ENCODE measurements at places on chromosomes 11 and 22.
A peak's percentile ranks its signal among the peaks of the same experiment; 100 is the strongest.

GRCh38 chr11:113272927-113273615 is 41.3 kb upstream of the TTC12 start:
- no peak for DNase-seq

DNA sequence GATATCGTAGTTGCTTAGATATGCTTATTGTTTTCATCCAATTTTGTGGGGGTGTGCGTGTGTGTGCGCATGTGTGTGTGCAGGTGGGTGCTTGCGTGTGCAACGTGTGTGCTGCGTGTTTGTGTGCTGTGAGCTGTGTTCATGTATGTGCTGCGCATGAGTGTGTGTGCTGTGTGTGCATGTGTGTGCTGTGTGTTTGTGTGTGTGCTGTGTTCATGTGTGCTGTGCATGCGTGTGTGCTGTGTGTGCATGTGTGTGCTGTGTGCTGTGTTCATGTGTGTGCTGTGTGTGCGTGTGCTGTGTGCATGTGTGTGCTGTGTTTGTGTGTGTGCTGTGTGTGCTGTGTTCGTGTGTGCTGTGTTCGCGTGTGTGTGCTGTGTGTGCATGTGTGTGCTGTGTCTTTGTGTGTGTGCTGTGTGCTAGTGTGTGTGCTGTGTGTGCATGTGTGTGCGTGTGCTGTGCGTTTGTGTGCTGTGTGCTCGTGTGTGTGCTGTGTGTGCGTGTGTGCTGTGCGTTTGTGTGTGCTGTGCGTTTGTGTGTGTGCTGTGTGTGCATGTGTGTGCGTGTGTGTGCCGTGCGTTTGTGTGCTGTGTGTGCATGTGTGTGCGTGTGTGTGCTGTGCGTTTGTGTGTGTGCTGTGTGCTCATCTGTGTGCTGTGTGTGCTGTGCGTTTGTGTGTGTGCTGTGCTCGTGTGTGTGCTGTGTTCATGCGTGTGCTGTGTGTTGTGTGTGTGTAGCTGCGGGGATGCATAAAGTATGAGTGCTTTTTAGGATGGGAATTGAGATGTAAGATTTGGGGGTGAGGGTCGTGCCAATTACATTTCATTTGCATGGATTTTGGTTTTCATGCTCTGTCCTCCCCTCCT is 7.6 kb downstream of the IGF2 start:
- DNase-seq, result no peak

DNA sequence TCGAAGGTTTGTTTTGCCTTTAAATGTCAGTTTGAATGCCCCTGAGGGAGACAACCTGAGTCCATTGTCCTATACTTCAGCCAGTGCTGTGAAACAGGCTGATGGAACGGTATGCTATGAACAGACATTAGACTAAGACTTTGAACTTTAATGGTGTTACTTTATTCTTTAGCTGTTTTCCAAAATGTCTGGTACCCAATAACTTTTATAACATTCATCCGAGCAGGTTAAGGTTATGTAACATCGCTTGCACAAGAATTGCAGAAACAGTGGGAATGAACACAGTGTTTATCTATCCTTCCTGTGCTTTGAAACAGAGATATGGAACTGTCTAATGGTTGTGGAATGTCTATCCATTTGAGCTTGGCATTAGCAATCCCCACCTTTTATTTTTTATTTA is 12.5 kb upstream of the PTS start:
- no peak for DNase-seq

DNA sequence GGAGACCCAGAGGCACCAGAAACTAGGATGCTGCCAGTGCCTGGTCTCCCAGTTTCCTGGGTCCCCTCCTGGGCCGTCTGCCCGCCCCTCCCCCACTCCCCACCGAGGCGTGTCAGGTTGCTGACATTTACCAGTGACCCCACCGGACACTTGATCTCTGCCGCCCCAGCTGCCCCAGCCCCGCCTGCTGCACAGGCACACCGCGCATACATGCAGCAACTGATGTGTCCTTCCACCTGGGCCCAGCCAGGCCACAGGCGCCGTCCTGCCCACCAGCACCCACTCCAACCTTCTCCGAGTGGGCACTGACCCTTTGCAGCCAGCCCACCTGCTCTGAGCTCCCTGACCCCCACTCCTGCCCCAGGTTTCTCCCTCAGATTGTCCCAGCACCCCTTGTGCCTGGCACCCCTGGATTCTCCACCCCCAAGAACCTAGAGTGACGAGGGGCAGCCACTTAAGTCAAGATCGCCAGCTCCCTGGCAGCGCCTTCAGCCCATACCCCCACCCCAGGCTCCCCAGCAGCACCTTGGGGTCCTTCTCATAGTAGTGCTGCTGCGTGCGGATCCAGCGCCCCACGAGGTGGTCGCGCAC is 548 bp downstream of the PYGM start:
- no peak for DNase-seq

GRCh38 chr11:113628912-113629311 is 77.2 kb downstream of the TMPRSS5 start:
- no peak for DNase-seq

DNA sequence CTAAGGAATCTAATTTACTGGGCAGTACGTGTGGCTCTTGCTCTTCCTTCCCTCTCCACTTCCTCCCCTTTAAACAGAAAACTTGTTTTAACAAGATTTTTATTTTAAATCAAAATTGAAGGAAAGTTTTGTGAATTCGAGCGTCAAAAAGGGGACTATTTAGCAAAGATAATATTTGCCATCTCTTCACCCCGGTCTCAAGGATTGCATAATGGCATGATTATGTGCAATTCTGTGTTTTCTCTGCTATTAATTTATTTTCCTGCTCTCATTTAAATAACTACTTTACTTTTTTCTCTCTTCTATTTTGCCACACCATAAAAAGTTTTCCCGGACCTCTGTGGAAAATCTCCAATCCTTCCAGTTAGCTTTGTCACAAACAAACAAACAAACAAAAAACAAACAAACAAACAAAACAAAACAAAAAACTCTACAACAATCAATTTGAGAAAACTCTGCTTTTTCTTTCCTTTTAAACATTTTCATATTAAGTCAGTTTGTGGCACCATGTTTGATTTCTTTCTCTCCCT is 10.2 kb upstream of the PAX6 start:
- no peak for DNase-seq

GRCh38 chr22:37122598-37123180 is 13.2 kb upstream of the TMPRSS6 start:
- DNase-seq, result no peak

DNA sequence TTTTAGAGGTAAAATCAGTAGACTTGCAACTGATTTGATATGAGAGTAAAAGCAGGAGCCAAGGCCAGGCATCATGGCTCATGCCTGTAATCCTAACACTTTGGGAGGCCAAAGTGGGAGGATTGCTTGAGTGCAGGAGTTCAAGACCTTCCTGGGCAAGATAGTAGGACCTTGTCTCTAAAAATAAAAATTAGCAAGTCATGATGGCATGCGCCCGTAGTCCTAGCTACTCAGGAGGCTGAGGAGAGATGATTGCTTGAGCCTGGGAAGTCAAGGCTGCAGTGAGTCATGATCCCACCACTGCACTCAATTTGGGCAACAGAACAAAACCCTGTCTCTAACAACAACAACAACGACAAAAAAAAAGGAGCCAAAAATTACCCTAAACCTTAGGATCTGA is 13.5 kb downstream of the SGSM3 start:
- no peak for DNase-seq

DNA sequence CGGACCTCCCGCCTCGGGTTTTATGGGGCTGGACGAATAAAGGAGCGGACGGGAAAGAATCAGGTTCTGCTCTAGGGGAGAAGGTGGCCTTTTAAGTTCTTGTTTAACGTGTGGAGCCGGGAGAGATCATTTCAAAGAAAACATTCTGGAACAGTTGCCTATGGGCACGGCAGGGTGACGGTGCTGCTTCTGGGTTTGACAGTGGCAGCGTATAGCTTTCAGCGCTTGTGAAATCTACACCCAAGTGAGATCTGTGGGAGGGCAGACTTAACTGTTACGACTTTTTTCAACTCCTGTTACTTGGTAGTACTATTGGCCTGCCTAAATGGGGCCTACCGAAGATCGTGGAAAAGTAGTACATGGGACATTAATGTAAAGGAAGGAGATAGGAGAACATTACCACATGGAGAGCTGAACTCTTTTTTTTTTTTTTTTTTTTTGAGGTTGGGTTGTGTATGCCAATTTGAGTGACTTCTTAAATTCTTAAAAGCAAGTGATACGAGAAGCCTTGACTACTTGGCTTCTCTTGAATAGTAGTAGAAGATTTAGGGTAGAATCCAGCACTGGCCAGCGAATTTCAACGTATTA is 743 bp downstream of the USP47 start:
- DNase-seq, result peak; percentile 35

DNA sequence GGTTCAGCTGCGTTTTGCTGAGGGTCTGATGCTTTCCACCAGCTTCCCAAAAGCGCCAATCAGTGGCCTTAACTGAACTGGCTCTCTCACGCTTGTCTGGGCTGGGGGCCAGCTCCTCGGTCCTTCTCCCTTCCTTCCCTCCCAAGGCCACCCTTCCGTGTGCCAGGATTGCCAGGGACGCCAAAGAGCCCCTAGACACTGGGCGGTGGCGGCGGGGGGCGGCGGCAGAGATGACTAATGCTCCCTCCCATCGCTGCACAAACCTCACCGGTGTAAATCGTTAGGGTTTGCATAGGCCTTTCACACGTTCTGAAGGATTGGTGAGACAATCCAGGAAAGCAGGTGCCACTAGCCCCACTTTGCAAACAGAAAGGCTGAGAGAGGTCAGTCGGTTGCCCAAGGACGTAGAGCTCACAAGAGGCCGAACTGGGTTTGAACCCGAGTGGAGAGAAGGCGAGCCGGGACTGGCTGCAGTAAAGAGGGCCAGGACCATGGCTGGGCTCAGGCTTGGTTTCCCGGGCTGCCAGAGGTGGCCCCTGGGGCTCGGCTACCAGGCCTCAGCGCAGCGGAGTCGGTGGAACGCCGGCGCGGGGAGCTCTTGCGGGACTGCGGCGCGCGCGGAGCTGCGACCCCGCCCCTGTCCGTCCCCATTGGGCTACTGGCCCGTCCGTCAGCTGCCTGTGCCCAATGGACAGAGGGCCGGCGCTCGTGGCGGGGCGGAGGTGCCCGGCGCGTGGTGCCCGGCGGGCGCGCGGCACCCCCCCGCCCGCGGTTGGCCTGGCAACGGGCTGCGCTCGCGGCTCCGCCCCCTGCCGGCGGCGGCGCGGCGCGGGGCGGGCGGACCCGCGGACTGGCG is 589 bp upstream of the GNAZ start:
- peak; percentile 85 for DNase-seq

GRCh38 chr11:37532271-37532670 is 934.2 kb upstream of the RAG2 start:
- no peak for DNase-seq

- peak; percentile 86 for DNase-seq
These were observed 1.9 kb downstream of the SLC43A3 start for GRCh38 chr11:57424792-57425564.

DNA sequence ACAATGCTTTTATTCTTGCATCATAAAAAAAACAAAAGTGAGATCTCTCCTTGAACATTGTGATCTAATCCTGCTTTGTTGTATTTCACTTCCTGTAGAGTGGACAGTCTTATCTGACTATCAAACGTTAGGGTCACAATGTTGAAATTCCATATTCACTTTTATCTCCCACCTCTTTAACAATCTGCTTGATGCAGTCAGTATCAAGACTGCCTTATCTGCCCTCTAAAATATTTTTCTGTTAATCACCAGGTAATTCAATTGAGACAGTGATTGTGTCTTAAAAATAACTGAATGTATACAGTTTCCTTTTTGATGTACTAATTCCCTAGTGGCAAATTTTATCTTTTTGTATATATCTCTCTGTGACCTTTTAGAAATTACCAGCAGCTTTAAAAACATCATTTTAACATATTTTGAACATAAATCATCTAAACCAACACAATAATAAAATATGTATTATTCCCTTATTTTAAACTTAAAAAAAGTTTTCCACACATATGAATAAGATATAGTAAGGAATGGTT is 143.1 kb upstream of the MPPED2 start:
- no peak for DNase-seq

DNA sequence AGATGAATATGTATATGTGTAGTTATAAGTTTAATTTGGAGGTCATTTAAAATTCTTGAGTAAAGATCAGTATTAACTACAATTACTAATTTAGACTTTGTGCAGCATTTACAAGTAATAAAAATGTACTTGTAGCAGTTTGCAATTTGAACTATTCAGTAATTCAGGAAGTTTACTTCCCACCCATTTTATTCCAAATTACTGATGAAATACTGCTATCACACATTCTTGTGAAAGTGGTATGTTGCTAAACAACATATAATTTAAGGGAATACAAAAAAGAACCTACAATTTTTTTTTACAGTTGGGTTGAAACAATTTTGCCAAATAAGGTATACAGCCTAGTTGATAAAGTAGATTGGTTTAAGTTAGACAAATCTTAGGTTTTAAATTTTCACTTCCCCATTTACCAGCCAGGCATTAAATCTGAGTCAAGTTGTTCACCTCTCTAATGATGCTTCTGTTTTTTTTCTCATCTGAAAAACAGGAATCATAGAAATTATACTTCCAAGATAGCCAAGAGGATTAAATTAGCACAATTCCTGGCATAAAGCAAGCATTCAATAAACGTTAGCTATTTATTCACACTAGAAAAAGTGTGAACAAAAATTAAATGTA is 45.3 kb downstream of the ZBTB44 start:
- DNase-seq, result no peak

GRCh38 chr11:22703040-22703439 is 36.6 kb downstream of the GAS2 start:
- no peak for DNase-seq

DNA sequence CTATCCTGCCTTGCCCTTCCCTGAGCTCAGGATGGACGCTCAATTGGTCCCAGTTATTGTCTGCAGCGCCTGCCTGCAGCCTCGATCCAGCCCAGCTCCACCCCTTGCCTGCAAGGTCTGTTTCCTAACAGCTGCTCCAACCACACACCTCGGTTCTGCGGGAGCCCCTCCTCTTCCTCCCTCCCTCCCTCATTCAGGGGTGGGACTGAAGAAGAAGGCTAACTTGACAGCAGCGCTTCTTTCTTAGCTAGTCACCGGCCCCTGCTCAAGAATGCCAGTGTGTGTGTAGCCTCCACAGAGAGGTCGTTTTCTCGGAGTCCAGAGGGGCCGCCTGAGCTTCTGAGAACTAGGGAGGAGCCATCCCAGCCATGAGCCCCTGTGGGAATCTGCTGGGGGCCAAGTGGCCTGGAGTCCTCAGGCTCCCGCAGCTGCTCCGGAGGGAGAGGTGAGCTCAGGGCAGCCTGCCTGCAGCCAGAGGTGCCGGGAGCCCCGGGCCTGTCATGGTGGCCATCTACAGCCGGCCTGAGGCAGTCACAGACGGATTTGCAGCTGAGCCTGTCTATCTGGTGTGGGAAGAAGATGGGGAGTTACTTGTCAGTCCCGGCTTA is 36.1 kb downstream of the LIMK2 start:
- peak; percentile 45 for DNase-seq

- no peak for DNase-seq
These were observed 16.5 kb downstream of the NCAM1 start for GRCh38 chr11:112977755-112978154.
